ENCODE measurements at places on chromosomes 3 and 15. TPM values are rescaled to one million over a fixed set of nuclear protein-coding genes. Genes with fewer than 3 reads are reported as not detected.

- no peak for DNase-seq
Observed at GRCh38 chr3:134361162-134361835, 12.9 kb downstream of the AMOTL2 start.

DNA sequence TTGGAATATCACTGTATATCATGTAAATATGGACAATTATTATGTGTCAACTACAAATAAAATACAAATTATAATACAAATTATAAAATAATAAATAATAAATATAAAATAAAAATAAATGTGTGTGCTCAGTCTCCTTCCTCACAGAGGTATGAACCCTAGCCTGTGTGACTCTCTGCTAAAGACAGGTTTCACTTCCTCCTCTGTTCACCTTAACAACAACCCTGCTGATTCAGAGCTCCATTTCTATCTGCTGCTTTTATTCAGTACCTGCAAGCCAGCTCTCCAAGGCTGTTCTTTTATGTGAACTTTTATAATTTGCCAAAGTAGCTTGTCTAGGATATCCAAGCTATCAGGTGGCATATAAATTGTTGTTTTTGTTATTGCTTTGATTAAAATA lies 610.7 kb upstream of the GRM7 start:
- DNase-seq, result no peak

DNA sequence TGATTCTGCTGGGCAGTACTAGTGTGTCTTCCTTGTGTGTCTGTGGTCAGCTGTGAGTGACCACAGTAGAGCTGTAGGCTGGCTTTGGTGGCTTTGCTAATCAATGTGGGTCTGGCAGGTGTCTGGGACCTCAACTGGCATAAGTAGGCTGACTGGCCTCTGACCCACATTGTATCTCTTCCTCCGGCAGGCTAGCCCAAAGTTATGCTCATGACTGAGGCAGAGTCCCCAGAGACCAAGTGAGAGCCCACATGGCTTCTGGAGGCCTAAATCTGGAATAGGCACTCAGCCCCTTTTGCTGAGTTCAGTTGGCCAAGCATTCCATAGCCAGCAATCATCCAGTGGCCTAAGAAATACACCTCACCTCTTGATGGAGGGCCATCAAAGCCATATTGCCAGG lies 289.1 kb upstream of the SUCLG2 start:
- no peak for DNase-seq

- no peak for DNase-seq
Observed at GRCh38 chr3:99997293-99997692, 117.0 kb downstream of the FILIP1L start.

DNA sequence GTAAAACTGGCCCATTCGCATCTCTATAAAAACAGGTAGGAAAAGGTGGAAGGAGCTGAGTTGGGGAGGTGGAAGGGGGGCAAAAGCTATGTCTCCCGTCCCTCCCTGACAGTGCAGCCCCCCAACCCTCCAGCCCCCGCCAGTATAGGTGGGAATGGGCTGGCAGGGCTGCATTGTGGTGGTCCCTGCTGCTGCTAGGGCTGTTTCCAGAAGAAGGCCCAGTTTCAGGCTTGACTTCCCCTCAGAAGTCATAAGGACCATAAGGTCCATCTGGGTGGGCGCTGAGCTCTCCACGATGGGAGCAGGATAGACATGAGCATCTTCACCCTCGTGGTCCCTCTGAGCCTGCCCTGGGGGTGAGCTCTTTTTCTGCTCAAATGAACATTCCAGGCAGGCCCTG lies 44.2 kb downstream of the APBA2 start:
- DNase-seq, result no peak

LRRN1 gene
- 0.81 TPM for total RNA-seq

BCL2A1 gene
- 189 TPM for total RNA-seq

DNA sequence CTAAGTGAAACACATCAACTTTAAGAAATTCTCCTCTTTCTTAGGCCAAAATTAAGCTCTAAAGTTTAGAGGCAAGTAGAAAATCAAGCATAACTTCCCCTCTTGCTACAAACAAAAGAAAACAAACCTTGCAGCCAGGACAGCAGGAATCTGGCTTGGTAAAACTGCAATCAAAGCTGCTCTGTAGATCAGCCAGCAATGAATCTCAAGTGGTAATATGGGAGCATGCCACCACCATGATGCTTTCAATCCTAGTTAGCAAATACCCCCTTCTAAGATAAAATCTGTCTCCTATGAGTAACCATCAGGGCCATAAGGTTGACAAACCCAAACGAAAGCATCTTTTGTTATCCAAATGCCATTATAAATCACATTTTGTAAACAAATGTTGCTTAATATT lies 208.3 kb upstream of the PLSCR5 start:
- DNase-seq, result no peak

- no peak for DNase-seq
Observed at GRCh38 chr15:42737529-42738328, 801 bp upstream of the CDAN1 start.

GRCh38 chr3:14863333-14864100 lies 44.8 kb downstream of the FGD5 start:
- no peak for DNase-seq

DNA sequence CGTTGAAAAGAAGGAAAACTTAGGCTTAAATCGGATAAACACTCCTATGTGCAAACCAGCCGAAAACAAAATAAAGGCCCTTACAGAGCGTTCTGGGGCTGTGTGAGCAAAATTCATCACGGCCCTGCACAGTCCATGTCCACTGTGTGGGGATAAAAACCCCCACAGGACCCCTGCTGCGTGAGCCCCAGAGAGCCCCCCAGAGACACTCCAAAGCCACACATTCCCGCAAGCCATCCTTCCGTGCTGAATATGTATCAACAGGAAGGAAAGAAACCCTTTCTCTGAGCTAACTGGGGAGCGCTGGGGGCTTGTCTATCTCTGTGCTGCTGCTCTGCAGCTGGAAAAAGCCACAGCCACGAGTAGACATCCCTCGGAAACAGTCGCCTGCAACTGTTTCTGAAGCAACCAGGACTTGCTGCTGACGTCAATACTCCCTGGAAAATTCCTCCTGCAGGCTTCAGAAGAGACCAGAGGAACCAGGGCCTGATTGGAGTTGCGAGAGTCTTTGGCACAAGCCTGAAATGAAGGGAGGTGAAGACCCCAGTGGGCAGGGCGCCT lies 72.7 kb downstream of the NUP210 start:
- no peak for DNase-seq

DNA sequence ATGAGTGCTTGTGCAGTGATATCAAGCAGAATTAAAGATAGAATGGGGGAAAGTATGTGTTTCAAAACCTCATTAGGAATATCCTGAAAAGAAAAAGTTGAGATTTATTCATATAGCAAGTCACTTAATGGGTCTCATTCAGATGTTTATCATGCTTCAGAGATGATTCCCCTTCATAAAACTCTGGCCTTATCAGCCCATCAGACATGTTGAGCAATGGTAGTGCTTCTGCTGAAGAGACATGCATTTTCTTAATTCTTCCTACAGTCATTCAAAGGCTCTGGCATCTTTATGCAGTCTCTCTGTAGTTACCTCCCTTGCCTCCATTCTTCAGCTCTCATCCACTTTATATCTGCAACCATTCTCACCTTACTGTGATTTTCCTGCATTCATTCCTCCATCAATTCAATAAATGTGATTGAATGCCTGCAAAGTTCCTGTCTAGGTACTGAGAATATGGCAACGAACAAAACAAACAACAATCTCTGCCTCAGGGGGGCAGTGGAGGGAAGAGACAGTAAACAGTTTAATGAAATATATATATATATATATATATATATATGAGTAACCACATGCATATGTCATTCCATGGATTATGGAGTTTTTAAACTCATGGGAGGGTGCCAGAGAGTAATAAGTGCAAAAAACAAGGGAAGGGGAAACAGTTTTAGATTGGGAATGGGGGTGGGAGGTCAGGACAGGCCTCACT lies 138.5 kb downstream of the NECTIN3 start:
- no peak for DNase-seq

DNA sequence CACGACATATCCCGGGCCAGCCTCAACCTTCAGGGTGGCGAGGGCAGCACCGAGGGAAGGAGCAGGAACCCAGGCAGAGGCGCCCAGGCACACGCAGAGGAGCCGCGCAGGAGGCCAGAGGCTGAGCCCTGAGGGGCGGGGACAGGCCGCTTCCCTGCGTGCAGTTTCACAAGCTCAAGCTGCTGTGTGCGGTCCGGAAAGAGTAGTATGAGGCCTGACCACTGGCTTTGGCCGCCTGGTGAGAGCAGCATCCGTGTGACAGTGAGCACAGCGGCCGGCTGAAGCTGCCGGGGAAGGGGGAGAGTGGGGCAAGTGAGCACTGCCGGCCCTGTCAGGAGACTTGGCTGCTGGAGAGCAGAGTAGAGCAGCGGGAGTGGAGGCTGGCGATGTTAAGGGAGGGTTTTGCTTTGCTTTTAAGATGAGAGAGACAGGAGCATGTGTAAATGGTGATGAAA lies 8.7 kb downstream of the ZDHHC19 start:
- DNase-seq, result no peak

LIPC gene
- not detected for total RNA-seq

DNA sequence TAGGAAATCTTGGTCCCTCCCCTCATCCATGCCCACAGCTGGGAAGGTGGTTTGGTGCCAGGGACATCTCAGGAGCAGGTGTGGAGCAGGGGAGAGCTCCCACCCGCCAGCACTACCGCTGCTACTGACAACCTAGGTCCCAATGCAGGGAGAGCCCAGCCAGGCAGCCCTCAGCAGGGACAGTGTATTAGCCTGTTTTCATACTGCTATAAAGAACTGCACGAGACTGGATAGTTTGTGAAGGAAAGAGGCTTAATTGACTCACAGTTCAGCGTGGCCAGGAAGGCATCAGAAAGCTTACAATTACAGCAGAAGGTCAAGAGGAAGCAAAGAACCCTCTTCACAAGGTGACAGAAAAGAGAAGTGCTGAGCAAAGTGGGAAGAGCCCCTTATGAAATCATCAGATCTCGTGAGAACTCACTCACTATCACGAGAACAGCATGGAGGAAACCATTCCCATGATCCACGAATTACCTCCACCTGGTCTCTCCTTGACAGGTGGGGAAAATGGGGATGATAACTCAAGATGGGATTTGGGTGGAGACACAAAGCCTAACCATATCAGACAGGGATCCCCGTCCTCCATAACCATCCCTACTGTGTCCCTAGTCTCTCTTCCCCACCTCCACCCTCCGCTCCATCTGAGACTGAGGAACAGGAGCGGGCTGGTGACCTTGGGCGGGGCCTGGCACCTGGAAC lies 218.6 kb downstream of the TBC1D2B start:
- no peak for DNase-seq

- no peak for DNase-seq
Observed at GRCh38 chr15:64037116-64037515, 9.2 kb downstream of the DAPK2 start.

ACP3 gene
- total RNA-seq, result 0.95 TPM

- DNase-seq, result no peak
Observed at GRCh38 chr15:74902295-74903075, 4.2 kb downstream of the FAM219B start.

DNA sequence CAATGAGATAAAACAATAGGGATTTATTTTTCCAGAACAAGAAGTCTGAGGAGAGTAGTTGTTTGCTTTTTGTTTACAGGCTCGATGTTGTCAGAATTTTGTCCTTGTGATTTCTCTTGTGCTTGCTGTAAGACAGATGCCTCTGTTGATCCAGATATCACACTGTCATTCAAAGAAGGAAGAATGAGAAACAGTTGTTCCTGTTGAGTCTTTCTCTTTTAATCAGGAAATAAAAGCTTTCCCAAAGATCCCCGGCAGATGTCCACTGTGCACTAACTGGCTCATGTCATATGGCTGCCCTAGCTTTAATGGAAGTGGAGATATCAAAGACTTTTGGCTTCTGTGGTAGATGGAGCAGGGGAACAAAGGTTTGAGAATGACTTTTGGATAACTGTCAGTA lies 6.8 kb downstream of the SERPINI1 start:
- DNase-seq, result no peak

GRCh38 chr15:91209726-91210125 lies 109.7 kb downstream of the SV2B start:
- no peak for DNase-seq

TRIM42 gene
- not detected for total RNA-seq

VILL gene
- total RNA-seq, result 23.8 TPM

GRCh38 chr3:46715507-46716175 lies 2.0 kb downstream of the PRSS50 start:
- no peak for DNase-seq

DNA sequence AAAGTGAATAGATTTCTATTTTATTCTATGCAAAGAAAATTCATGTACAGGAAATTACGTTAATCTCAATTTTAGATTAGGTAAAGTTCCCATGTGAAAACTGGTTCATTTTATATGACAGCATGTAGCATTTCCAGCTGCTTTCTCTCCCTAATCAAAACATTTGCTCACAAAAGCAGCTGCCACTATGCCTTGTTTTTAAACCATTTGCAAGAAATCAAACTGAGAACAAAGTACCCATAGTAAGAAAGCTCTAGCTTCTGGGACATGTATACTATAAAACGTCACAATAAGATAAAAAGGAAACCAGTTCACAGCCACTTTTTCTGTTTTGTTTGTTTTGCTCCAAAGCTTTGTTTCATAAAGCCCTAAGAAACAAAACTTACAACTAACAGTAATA lies 5.0 kb upstream of the CRYBG3 start:
- no peak for DNase-seq

GRCh38 chr3:193174140-193174539 lies 66.9 kb upstream of the PLAAT1 start:
- DNase-seq, result no peak

HOMER2 gene
- total RNA-seq, result 9.4 TPM

DNA sequence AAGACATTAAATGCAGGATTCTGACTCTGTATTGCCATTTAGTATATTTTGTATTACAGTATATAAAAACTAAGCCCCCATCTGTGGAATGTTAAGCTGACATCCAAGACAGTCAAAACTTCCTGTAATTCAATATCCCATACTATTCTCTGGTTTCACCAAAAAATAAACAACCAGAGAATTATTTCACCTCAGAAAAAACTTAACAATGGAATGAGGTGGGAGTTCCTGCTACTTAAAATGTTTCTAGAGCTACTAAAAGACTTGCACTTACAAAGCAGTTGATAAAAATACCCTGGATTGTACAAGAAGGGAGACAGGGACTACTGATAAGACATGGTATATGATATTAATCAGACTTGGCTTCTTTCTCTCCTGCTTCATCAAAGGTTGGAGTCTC lies 8.3 kb downstream of the ARL13B start:
- DNase-seq, result no peak

PPP2R3A gene
- total RNA-seq, result 0.11 TPM

PAK2 gene
- 87.1 TPM for total RNA-seq

DNA sequence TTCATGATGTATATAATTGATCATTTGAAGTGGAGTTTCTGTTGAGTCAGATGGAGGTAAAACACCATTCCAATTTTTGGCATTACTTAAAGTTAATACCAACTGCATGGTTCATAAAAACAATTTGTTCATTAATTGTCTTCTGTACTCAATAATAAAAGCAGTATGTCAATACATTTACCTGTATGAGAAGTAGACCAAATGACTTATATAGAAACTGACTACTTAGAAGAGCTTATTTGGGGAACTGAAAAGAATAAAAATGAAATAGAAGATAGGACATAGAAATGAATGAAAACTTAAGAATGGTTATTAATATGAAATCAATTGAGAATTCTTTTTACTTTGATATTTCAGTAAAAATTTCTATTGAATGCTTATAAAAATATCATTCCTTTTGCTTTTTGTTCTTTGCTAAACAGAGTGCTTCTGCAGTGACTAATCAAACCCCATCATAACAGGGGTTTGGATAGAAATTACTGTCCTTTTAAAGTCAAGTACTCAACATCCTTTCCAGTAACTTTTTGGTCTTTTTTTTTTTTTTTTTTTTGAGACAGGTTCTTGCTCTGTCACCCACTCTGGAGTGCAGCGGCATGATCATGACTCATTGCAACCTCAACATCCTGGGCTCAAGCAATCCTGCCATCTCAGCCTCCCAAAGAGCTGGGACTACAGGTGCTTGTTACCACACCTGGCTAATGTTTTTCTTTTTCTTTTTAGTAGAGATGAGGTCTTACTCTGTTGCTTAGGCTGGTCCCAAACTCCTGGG lies 6.5 kb upstream of the CRYBG3 start:
- DNase-seq, result no peak

Measured in activated B cell treated with CpG ODN at 0.5 μM for 24 hours (primary cell).